ENCODE measurements at places on chromosomes 1 and 21. TPM values are rescaled to one million over a fixed set of nuclear protein-coding genes. Genes with fewer than 3 reads are reported as not detected.

Gene NUDT4B
- total RNA-seq = 46.7 TPM

Gene SRSF10
- total RNA-seq = 72.3 TPM

DNA sequence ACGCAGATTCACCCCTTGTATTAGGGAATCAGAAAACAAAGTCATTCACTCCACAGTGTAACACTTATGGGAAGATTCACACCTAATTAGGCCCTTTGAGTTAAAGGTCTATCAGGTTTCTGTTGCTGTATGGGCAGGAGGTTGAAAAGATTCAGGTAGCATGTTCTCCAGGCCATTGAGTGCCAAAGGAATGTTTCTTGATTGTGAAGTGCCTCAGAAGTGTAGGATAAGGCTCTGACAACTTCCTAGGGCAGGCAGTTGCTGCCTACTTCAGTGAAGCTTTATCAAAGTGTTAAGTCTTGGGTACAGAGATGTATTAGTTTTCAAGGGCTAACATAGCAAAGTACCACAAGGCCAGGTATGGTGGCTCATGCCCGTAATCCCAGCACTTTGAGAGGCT lies 48.7 kb upstream of the RGS18 start:
- DNase-seq = no peak

DNA sequence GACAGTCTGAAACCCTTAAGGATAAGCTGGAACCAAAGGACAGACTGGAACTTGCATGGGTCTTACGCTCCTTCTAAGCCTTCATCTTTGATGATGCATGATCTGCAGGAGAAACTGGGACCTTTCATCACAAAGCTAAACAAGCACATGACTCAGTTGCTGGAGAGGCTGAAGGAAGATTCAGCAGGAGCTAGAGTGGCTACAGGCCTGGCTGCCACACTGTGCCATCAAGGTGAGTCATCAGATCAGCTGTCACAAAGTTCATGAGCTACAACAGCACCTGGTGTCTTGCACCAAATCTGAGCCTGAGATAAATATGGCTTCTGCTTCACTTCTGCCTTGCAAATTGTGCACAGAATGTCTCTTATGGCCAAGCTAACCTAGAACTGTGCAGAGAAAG lies 95.5 kb upstream of the MARK1 start:
- DNase-seq = no peak

DNA sequence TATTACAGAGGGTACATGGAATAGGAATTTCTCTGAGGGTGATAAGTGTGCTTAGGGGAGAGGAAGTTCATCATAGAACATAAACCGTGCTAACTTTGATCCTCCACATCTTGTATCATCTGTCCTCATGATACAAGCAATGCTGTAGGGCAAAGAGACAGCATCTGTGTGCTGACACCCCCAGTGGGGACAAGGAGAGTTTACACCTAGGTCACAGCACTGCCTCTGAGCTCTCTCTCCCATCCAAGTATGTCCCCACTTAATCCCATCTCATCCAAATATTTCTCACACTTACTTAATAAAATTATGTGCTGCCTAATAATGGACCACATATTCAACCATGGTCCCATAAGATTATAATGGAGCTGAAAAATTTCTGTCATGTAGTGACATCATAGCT lies 4.3 kb upstream of the TEDDM1 start:
- DNase-seq = no peak

- no peak for DNase-seq
These were observed at the start of gene KMO for GRCh38 chr1:241532162-241532531. Gene KMO, plus strand, starts transcription at chr1:241532378. Its CDS starts 67 bp downstream, at chr1:241532445.

DNA sequence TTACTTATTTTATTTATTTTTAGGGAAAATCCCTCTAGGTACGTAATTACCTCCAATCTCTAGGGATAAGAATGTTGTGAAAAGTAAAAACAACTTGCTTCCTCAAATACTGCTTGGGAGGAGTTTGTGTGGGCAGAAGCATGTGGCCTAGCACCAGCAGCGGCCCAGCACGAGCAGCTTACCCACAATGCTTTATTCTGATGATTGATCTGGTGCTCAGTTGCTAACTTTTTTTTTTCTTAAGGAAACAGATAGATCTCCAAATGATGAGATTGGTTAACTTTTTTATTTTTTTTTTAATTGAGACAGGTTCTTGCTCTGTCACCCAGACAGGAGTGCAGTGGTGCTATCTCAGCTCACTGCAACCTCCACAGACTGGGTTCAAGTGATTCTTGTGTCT lies 4.2 kb downstream of the CLIC6 start:
- DNase-seq = no peak

Gene GJB4
- total RNA-seq = not detected

Gene ISG20L2
- 18.6 TPM for total RNA-seq

DNA sequence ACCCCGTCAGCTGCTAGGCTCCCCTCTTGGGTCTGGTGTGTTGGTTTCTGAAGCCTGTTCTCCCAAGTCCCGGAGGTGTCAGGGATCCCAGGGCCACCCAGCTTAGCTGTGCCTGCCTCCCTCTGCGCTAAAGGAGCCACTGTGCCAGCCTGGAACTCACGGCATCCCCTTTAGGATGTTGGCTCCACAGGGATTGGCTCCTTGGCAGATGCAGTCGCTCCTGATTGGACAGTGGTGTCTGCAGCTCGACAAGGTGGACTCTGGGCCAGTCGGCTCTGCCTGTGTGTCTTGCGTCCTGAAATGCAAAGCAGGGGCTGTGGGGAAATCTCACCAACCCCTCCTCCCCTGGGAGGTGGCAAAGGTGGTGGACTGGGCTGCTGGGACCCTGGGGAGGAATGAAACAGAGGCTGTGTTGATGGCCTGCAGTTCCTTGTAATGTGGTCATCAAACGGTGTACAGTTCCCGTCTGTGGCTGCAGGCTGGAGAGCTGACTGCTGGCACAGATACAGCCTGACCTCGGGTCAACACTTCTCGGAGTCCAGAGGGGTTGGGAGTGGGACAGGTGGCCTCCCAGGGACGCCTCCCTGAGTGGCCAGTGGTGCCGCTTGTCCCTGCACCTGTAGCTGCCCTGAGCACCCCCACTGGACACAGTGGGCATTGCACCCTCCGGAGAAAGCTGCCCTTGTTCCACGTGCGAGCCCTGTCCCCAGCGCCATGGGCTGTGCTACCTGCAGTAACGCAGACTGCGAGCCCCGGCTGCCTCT lies 11.5 kb upstream of the KCNAB2 start:
- no peak for DNase-seq

GRCh38 chr1:107590900-107591622 lies 373.9 kb downstream of the VAV3 start:
- no peak for DNase-seq

Gene AMY1A
- total RNA-seq = not detected

DNA sequence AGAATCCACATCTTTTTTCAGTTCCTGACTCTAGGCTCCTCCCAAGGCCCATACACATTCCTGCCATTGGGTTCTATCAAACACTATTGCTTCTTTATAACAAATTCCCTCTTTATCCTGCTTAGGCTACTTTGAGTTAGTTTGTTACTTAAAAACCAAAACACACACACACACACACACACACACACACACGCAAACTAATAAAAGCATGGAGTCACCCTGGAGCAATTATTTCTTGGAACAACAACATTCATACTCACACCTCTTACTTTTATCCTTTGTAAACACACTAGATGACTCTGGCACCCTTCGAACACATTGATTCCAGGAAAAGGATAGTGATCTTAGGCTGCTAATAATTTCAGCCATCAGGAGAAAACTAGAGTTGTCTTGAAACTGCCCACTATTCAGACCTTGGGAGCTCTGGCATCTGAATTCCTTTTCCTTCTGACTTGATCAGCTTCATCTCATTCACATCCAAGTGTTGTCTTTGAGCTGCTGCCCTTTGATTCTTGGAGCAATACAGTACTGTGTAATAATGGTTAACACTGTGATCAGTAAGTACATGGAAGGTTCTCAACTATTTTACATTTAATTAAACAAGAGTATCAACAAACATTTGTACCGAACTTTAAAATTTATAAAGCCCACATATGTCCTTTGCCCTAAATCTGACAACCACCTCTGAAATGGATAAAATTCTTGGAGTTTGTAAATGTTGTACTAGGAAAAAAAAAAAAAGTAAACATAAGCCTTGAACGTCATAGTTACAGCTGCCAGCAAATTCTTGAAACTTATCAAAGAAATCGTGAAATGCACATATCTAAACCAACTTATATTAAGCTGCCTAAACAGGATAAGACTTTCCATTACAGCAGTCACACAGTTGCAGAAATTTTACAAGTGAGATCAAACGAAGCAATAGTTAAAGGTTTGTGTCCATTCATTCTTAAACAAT lies 2.8 kb upstream of the SEC22B start:
- DNase-seq = no peak

DNA sequence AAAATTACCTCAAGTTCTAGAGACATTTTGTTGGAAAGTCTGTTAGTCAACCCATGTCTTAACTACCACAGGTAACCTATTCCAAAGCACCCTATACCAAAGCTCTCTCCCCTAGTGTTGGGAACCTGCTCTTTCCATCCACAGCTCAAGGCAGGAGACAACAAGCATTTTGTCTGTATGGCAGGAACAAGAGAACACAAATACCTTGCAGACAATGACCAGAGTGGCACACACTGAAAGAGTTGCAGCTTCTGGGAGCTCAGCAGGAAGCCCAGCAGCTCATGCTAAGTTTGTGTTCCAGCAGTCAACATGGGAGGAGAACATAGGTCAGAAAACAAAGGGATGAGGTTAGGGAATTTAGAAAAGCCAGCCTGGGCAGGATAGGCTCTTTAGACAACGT lies 300.8 kb downstream of the HHIPL2 start:
- DNase-seq = no peak

GRCh38 chr1:109630898-109631512 lies 11.4 kb downstream of the AMPD2 start:
- no peak for DNase-seq

DNA sequence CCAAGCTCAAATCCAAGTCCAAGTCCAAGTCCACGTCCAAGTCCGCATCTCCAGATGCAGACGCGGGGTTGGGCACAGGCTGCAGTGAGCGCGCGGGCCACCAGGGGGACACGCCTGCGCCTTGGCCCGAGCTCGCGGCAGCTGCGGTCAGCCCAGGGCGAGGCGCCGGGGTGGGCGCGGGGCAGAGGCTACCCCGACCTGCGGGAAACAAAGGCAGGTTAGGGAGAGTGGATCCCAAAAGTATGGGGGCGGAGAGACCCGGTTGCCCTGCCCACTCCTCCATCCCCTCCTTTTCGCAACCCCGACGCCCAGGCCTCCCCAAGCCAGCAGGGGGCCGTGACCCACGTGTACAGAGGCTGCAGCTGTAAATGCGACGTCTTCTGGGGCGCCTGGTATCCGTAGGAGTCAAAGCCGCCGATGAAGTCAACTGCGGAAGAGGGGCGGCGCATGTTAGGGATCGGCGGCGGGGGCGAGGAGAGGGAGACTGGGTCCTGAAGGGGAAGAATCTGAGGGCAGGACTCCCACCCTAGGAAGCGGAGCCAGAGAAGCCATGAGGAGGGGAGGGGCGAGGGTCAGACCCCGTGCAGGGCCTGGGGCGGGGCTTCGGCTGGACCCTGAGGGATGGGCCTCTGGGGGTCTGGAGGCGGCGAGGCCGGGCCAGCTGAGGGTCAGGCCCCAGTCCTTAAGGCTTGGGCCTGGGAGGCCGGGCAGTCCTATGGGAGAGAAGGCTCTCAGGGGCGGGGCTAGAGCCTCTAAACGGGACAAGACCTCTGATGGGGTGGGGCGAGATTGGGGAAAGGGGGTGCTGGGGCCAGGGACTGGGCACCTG lies 58.0 kb downstream of the NKAIN1 start:
- DNase-seq = no peak

GRCh38 chr1:208024406-208024805 lies 113.5 kb upstream of the CD34 start:
- DNase-seq = no peak

DNA sequence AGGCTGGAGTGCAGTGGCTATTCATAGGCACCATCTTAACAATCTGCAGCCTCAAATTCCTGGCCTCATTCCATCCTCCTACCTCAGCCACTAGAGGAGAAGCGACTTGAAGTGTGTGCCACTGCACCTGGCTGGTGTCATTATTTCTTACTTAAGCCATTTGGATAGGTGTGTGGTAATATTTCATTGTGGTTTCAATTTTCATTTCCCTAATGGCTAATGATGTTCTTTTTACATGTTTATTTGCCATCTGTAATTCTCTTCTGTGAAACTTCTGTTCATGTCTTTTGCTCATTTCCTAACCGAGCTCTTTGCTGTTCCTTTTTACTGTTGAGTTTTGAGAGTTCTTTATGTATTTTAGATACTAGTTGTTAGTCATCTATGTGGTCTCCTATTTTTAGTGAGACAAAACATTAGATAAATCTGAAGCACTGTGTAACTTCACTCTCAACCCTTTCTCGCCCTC lies 66.8 kb downstream of the SLC27A3 start:
- no peak for DNase-seq

GRCh38 chr1:201626629-201627275 lies 87.8 kb downstream of the NAV1 start:
- no peak for DNase-seq

DNA sequence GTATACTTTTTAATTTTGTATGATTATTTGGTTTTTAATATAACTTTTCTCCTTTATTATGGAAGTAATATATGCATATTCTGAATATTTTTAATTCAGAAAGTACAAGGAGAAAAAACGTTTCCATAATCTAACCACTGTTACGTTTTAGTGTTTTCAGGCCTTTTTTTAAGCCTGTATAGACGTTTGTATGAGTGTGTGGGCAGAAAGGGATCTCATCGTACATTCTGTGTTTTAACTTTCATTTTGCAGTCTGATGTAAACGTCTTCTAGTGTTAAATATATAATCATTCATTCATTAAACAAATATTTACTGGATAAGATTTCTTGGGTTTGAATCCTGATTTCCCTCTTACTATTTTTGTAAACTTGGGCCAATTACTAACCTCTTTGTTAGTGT lies 38.0 kb upstream of the PLEKHO1 start:
- DNase-seq = no peak

GRCh38 chr1:203084588-203085527 lies 954 bp downstream of the MYOG start:
- no peak for DNase-seq

DNA sequence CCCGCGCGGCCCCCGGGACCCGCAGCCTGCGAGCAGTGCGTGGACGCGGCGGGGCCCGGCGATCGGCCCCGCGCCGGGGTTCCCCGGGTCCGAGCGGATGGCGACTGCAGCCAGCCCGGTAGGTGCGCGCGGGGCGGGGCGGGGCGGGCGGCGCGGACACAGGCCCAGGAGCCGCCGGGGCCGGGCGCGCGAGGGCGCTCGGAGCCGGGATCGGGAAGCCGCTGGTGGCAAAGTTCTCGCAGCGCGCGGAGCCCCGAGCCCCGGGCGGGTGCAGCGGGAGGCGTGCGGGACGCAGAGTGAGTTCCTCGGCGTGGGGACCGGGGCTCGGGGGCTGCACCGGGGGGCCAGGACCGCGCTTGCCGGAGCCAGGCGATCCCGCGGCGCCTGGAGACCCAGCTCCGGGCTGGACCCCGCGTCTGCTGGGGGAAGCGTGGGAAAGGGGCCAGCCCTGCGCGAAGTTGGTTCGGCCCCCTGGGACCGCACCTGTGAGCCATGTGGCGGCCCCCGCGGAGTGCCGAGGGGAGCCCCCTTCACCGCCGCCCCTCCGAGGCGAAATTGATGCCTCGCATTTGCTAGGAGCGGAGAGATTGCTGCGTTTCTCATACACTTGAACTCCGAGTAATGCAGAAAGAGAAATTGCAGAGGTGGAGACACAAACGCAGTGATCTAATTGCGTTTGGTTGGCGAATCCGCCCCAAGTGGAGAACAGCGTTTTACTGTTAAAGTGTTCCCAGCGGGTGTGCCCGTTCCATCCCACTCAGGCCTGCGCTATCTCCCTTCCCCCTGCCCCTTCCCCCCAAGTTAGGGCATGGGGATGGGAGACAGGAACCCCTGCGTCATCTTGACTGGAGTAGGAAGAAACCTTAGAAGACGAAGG lies 228.9 kb upstream of the TMEM51 start:
- no peak for DNase-seq

GRCh38 chr1:235878082-235878811 lies 11.5 kb upstream of the LYST start:
- DNase-seq = no peak

GRCh38 chr21:45305836-45306235 lies 18.1 kb upstream of the POFUT2 start:
- DNase-seq = no peak

All from glomerular endothelial cell (primary cell).